Inflammatory macrophage (primary cell): ENCODE measurements at places on chromosomes 5 and 9.
A peak's percentile ranks its signal among the peaks of the same experiment; 100 is the strongest.

DNA sequence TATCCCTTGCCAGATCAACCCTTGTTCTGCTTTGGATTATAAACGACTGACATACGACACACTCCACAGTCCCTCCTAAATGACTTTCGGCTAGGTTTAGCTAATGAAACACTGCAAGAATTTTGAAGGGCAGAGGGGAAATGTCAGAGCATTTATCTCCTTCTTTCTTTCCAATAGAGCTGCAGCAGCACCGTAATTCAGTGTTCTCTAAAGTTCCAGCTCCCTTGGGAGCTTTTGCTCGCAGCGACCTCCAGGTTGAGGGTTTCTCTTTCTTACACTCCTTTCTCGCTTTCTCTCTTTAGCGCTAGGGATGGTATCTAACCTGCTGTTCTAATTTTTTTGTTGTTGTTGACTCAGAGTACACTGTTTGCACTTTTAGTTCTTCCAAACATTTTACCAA lies 467.1 kb upstream of the ST8SIA4 start:
- no peak for DNase-seq

DNA sequence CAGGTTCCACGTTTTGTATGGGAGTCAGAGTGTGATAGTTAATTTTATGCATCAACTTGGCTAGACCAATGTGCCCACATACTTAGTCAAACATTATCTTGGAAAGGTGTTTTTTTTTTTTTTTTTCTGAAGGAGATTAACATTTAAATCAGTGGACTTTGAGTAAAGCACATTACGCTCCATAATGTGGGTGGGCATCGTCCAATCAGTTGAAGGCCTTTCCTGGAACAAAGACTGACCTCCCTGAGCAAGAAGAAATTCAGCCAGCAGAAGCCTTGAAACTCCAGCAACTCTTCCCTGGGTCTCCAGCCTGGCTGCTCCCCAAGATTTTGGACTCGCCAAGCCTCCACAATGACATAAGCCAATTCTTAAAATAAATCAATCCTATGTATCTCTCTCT lies 711.4 kb downstream of the MTRR start:
- no peak for DNase-seq

DNA sequence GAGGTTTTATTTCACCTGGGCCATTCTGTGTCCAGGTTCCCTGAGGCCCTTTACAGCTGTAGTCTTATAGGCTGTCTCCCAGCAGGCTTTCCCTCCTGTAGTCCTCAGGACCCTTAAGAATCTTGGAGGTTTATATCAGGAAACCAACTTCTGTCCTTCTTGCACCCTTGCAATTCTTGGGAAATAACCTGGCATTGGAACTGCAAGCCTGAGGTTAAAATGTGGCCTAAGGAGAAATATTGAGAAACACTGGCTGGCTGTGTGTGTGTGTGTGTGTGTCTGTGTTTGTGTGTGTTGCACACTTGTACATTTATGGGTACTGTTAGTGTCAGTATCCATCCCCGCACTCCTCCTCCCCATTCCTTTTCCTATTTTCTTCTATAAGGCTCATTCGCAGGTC lies 168.9 kb downstream of the PAPPA start:
- DNase-seq: no peak

DNA sequence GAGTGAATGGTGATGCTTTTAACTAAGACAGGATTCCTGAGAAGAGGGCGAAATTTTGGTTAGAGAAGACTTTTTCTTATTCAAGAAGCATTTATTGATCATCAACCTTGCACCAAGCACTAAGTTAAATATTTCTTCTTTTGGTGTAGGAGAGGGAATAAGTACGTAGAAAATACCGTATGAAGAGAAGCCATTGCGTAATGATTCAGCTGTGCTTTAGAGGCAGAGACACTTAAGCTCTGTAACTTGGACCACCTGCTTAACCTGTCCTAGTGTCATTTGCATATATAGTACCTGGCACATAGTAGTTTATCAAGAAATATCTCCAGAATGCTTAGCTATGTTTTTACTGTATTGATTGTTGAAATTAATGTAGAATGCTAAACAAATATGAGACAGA lies 430.9 kb upstream of the ZNF608 start:
- no peak for DNase-seq

GRCh38 chr9:1978941-1979340 lies 36.2 kb upstream of the SMARCA2 start:
- peak; percentile 13 for DNase-seq

DNA sequence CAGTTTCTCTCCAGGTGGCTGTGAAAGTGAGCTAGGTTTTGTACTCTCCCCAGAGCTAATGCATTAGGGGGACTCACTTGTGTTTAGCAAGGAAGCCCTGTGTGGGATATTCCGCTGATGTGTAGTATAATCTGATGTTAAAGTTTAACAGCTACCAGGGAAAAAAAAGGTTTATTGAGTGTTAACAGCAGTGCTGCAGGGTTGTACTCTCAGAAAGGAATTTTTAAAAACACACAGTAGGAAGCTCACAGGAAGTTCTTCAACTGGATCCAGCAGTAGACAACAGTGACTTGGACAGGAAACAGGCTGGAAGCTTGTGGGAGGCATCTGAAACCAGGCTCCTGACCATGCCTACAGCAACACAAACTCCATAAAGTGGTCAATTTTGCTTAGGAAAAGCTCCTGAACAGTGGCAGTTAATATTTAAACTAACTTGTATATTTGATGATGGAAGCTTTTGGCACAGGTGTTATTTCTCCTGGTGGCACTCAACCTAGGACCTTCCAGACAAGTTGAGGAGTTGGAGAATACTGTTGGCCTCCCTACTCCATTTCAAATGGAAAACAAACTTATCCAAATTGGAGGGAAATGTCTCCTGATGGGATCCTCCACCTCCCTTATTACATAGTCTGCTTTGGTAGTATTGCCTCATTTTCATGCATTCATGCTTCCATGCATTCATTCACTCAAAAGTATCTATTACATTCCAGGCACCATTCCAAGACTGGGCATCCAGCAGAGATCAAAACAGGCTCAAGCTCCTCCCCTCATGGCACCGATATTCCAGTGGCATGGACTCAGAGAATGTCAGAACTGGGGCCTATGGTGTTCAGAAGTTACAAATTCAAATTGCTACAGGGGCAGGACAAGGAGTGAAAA lies 54.7 kb downstream of the FOXD1 start:
- no peak for DNase-seq

DNA sequence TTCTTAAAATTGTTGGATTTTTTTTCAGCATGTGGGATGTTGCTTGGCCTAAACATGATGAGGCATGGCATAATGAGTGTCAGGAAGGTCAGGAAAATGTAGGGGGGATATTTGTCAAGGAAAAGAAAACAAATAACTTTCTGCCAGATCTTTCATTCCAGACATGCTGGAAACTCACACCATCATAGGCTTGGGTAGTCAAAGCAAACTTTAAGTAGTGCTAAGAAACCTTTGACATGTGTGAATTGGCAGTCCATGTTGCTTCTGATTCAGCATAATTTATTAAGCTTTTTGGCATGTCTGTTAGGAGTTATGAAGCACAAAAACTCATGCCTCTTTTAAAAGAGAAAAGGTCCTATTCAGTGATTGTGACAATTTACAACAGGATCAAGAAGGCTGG lies 61.3 kb upstream of the MTAP start:
- no peak for DNase-seq

DNA sequence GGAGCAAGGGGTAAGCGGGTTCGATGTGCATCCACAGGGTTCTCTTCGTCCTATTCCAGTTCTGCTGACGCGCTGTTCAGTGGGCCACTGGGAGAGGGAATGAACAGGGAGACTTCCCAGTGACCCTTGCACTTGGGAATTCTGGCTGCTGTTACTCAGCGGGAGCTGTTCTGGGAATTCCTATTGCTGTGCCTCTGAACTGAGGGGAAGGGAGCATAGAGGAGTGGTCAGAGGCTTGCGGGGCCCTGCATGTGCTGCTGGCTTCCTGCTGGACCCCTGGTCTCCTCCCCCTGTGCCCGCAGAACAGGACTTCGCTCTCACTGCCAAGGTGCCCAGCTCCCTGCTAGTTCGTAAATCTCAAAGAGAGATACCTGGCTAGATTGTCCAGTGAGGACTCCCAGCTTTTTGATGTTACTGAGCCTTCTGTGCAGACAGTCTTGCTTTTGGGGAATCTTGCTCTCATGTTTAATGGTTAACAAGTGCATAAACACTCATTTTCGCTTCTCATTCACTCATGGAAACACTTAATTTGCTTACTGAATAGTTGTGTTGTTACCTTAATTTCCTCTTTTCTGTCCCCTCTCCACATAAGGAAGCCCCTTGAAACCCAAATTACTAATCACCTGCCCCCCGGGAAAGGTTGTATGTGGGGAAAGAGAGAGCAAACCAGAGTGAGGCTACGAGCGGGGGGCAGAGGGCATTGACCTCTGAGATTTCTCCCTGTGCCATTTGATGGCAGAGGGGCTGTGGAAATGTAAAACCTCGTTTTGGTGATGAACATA lies 5.9 kb downstream of the TRIO start:
- no peak for DNase-seq

- DNase-seq: no peak
These were observed 738 bp downstream of the FSTL4 start for GRCh38 chr5:133611357-133612248.

DNA sequence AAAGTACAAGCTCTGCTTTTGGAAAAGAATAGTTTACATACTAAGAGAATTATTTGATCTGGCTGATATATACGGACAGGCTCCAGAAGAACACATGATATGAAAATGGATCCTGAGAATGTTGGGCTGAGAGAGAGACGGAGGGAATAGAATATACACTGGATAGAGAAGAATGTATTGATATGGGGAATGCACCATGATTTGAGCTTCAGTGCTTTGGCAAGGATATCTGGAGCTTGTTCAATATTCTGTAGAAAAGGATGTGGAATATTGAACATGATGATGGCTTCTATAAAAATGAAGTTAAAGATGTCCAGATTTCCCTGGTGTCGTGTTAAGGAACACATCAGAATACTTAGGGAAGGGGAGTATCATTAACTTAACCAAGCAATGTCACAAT lies 280.5 kb upstream of the VLDLR start:
- DNase-seq: no peak

DNA sequence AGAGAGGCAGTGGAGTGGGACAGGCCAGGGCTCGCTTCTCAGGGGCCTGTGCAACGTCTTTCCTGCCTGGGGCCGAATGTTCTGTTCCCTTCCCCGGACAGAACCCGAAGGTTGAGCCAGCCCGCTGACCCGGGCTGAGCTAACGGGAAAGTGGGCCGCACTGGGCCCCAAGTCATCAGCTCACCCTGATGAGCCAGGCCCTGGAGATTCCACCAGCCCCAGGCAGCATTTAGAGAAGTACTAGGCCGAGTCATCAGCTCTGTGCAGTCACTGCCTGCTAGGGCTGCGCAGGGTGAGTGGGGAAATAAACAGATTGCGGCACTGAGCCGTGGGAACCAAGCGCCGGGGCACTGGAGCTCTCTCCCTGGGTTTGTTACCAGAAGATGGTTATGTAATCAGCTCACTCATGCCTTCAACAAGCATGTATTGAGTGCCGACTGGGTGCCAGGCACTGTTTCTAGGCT lies 29.1 kb upstream of the DUSP1 start:
- peak; percentile 99 for DNase-seq

- DNase-seq: no peak
These were observed 2.8 kb upstream of the CTNNAL1 start for GRCh38 chr9:109016132-109016531.
